ENCODE measurements at places on chromosomes 4 and X.

- no peak for DNase-seq
Measured at GRCh38 chrX:8813036-8813435, 11.9 kb upstream of the FAM9A start.

GRCh38 chr4:17187003-17187402 is 288.6 kb upstream of the LDB2 start:
- no peak for DNase-seq

- DNase-seq: no peak
Measured at GRCh38 chr4:141347684-141348083, 127.0 kb downstream of the ZNF330 start.

GRCh38 chr4:128553686-128554515 is 255.6 kb upstream of the JADE1 start:
- no peak for DNase-seq

GRCh38 chrX:1484638-1485019 is 31.9 kb upstream of the ASMTL start:
- no peak for DNase-seq

DNA sequence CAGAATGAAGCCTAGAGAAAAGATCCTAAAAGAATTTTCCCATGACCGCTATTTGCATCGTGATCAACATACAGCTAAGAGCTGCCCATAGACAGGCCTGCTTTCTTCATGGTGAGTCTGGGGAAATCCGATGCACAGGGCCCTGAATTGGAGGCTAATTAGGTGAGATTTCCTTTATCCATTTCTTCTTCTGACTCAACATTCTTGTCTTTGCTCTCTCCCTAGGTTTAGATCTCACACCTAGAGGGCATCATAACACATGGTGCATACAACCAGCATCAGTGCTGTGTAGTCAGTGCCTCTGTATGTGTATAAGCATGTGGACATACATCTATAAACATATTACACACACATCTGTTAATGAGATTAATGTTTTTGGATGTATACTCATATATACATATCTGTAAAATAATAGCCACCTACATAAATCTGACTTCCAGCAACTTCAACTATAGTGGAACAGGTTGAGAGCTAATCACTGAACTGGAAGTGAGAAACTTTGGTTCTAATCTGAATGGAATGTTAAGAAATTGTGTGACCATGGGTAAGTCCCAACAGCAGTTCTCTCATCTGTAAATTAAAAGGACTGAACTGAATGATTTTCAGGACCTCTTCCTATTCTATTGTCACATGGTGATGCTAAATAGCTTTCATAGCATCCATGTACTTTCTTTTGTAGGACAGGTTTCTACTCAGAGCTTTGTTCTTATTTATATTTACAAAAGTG is 17.5 kb downstream of the GATB start:
- no peak for DNase-seq

GRCh38 chrX:68193234-68193633 is 240.1 kb downstream of the OPHN1 start:
- no peak for DNase-seq

All from vagina (tissue), 2 donors.